NCI-H524 (cell line): ENCODE measurements at places on chromosomes 11 and 22.

GRCh38 chr11:113690619-113691569 is 15.2 kb downstream of the TMPRSS5 start:
- no peak for DNase-seq

- DNase-seq = no peak
These were observed 16.4 kb upstream of the GRAMD1B start for GRCh38 chr11:123413636-123414035.

DNA sequence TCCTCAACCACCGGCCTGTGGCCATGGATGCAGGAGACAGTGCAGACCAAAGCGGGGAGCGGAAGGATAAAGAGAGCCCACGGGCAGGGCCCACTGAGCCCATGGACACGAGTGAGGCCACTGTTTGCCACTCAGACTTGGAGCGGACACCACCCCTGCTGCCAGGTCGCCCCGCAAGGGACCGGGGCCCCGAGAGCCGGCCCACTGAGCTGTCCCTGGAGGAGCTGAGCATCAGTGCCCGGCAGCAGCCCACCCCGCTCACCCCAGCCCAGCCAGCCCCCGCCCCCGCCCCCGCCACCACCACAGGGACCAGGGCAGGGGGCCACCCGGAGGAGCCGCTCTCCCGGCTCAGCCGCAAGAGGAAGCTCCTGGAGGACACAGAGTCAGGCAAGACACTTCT is 14.5 kb upstream of the SUSD2 start:
- no peak for DNase-seq

DNA sequence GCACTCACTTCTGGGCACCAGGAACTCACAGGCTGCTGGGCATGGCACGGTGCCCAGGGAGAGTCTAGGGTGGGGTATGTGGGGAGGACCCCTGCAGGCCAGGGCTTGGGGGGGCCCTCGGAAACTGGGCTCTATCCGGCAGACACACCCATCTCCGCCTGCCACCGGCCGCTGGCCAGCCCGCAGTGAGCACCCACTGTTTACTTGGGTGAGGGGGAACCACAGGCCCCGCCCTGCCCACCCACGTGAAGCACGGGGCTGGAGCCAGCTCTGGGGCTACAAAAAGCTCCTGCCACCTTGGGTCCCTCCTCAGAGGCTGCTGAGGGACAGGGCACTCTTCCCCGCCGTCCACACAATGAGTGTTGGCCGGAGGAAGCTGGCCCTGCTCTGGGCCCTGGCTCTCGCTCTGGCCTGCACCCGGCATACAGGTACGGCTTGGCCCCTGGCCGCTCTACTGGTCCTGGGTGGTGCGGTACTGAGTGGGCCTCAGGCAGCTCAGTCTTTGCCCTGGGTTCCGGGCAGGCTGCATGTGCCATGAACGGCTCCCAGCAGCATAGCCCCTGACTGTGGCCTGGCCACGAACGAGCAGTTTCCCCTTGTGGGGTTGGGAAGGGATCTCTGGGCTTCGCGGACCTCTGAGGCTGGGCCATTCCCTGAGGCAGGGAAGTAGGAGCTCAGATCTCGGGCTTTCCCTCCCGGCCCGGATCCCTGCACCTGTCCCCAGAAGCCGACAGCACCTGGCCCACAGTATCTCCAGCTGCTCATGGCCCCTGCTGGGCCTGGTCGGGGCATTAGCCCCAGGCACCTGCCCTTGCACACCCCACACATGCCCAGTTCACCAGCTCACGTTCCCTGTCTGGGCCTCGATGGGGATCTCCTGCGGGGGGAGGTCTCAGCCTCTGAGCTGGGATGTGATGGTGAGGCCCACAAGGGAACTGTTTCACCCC is at the start of gene MUC5AC:
TSS of gene MUC5AC (plus strand) at position 309 of the 947 bp plus-strand sequence. CDS start at position 356, 47 bp downstream.
- DNase-seq = no peak

GRCh38 chr22:40982482-40983385 is 31.6 kb downstream of the RBX1 start:
- DNase-seq = no peak

DNA sequence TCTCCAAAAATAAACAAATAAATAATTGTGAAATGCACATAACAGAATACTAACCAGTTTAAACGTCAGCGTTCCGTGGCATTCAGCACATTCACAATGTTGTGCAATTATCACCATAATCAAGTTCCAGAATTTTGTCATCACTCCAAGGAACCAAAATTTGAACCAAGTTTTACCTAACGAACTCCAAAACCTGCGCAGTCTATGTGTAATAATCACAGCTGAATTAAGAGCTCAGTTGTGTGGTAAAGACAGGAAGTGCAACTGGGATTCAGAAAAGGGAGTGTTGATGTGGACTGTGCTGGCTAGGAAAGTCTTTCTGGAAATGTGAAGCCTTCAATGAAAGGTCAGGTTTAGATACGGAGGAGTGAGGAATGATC is 5.4 kb upstream of the MCAM start:
- DNase-seq = no peak

- DNase-seq = no peak
These were observed 3.0 kb downstream of the C11orf52 start for GRCh38 chr11:111921541-111922230.
